ENCODE measurements at places on chromosomes 5 and 9.

DNA sequence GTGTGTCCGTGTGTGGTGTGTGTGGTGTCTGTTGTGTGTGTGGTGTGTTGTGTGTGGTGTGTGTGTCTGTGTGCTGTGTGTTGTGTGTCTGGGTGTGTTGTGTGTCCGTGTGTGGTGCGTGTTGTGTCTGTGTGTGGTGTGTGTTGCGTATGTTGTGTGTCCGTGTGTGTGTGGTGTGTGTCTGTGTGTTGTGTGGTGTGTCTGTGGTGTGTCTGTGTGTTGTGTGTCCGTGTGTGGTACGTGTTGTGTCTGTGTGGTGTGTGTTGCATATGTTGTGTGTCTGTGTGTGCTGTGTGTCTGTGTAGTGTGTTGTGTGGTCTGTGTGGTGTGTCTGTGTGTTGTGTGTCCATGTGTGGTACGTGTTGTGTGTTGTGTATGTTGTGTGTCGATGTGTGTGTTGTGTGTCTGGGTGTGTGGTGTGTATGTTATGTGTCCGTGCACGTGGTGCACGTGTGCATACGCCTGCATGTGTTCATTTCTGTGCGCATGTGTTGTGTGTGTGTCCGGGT is 72.3 kb downstream of the KCNT1 start:
- DNase-seq, result no peak

- DNase-seq, result peak; percentile 96
These were observed 39.5 kb upstream of the NFIB start for GRCh38 chr9:14353222-14354056.

GRCh38 chr5:126234563-126235195 is 188.5 kb upstream of the GRAMD2B start:
- no peak for DNase-seq

DNA sequence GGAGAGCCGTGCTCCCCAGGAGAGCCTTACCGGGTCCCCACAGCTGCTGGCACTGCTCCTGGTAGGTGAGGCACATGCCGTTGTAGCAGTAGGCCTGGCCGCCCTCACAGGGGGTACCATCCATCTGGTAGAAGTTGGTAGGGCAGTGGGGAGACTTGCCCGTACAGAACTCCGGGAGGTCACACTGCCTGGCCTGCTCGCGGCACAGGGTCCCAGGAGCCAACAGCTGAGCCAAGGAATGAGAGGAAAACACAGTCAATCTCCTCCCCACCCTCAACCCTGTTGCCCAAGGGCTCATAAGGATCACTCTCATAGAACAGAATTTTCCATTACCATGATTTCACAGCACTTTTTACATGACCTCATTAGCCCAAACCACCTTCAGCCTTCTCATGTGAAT is 36.9 kb downstream of the NIPAL4 start:
- no peak for DNase-seq

- DNase-seq, result no peak
These were observed 50.3 kb downstream of the MOCS2 start for GRCh38 chr5:53059281-53059680.

- DNase-seq, result no peak
These were observed 570.4 kb upstream of the ST8SIA4 start for GRCh38 chr5:101473483-101473882.

- DNase-seq, result no peak
These were observed 14.6 kb downstream of the GOLPH3 start for GRCh38 chr5:32159328-32160072.

DNA sequence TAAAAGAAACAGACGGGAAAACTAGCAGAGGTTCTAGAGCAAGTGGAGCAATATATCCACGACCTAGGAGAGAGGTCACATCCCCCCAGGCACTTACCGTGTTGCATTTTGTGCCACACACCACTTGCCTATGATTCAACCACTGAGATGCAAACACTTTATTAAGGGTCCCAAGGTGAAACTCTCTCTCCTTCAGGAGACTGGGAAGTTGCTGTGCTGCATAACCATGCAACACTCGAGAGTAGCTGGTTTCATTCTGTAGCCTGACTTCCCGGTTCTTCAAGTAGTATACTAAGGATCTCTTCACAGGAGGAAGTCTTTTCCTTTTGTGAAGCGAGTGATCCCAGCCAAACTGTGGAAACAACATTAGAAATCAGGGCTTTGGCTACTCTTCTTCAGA is 1.6 kb downstream of the DCAF12 start:
- DNase-seq, result no peak

GRCh38 chr9:6355728-6356127 is 27.6 kb downstream of the TPD52L3 start:
- DNase-seq, result no peak

- DNase-seq, result no peak
These were observed 155.9 kb upstream of the COL5A1 start for GRCh38 chr9:134485653-134486052.

DNA sequence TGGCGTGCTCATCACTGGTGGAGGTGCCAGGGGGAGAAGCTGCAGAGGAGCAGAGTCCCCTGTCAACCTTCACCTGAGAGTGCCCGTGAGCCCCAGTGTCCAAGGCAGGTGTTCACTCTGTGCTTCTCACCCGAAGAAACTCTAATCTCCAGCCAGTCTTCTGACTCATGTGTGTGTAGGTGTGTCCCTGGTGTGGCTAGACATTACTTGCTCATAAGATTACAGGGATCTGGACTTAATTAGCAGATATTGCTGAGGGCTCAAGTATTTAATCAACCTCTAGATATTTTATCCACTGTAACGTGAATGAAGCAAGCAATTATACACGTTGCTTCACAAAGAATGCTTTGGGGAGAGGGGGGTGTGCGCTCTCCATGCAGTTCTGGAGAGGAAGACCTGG is 72.5 kb downstream of the MED10 start:
- DNase-seq, result no peak

GRCh38 chr9:124781967-124782660 is 5.2 kb downstream of the OLFML2A start:
- DNase-seq, result no peak
